OCI-LY7 (cell line): ENCODE measurements at places on chromosomes 12 and 14. TPM values are rescaled to one million over a fixed set of nuclear protein-coding genes. Genes with fewer than 3 reads are reported as not detected.
A peak's percentile ranks its signal among the peaks of the same experiment; 100 is the strongest.

- no peak for DNase-seq
Observed at GRCh38 chr14:52399921-52400595, 85.9 kb downstream of the PTGER2 start.

- DNase-seq, result no peak
Observed at GRCh38 chr12:54997929-54998522, 13.5 kb upstream of the TESPA1 start.

DNA sequence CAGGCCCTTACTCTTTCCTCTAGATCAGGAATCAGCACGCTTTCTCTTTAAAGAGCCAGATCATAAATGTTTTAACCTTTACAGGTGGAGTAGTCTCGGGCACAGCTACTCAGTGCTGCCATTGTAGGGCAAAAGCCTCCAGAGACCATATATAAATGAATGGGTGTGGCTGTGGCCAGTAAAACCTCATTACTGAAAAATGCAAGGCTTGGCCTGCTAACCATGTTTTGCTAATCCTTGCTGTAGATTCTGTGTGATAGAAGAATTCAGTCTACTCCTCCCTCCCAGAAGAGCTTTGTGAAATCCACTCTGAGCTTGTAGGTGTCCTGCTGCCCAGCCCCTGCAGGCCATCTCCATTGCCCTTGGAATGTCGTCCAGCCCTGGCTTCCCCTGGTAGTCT lies 58.1 kb downstream of the HSP90AA1 start:
- DNase-seq, result no peak

GRCh38 chr12:2526371-2526770 lies 268.4 kb upstream of the FKBP4 start:
- no peak for DNase-seq

DNA sequence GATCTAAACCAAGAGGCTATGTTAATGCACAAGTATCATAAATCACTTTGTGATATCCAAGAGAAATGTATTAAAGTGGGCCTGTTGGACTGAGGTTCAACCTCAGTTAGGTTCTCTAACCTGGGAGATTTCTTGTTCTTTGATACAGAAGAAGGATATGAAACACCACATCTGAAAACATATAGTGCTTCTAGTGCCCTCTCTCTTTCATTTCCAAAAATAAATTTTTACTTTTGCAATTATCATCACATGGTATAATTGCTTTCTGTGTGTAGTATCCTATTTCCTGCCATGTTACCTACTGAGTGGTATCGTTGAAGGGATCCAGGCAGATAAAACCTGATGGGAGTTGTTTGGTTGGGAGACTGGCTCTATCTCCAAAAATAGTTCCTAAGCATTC lies 264.9 kb downstream of the CCER1 start:
- DNase-seq, result no peak

DNA sequence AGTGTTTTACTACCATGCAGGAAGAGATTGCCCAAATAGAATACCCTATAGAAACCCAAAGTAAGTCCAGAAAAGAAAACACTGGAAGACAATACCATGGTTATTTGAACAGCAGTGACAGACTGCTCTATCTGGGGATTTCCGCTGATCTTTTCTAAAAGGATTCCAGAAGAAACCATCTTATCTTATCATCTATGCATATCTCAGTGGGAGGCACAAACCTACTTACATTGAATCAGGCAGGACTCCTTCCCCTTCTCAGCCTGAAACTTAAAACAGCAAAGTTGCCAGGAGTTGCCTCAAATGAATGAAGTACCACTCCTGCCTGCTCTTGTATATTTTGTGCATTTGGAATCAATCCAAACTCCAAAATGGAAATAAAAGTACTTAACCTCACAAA lies 56.7 kb upstream of the NR2C1 start:
- DNase-seq, result no peak

- no peak for DNase-seq
Observed at GRCh38 chr12:80432061-80432460, 12.0 kb upstream of the PTPRQ start.

- no peak for DNase-seq
Observed at GRCh38 chr14:55747186-55747585, 167.2 kb downstream of the KTN1 start.

DNA sequence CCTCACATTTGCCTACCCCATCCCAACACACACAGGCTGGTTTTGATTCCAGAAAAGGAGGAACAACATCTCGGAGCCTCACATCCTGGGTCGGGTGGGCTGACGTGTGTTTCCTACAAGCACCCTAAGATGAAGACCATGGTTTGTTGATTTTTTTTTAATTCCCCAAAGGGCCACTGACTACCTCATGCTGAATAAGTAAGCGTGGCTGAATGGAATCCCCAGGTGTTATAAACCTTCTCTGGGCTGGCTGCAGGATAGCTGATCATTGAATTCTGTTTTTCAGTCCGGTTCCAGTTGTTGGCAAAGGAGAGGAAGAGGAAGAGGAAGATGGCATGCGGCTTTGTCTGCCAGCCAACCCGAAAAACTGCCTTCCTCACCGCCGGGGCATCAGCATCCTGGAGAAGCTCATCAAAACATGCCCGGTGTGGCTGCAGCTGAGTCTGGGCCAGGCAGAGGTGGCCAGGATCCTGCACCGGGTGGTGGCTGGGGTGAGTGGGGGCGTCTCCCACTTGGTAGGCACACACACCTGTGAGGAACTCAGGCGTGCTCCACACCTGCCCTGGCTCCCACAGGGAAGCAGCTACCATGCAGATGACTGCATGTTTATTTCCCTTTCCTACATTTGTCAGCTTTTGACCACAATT lies 42.0 kb downstream of the RIN3 start:
- no peak for DNase-seq

GRCh38 chr12:4567073-4567881 lies 5.3 kb downstream of the DYRK4 start:
- peak; percentile 57 for DNase-seq

GRCh38 chr14:98112194-98112780 lies 1159.7 kb downstream of the BCL11B start:
- DNase-seq, result no peak

DNA sequence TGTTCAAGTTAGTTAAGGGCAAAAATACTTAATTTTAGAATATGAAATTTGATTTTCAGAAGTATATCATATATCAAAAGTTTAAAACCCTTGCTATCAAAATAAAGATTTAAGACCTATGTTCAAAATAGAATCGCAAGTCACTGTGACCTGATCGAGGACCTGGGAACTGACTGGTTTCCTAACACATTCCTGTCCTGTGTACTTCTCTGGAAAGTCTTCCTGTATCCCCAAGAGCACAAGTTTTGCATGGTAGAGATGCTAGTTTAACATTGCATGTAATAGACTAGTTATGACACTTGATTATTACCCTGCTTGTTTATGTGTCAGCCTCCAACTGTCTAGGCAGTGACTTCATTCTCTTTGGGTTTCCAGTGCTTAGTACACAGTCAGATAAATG lies 30.3 kb downstream of the BCAT1 start:
- no peak for DNase-seq

GRCh38 chr14:83172363-83172762 lies 1638.7 kb upstream of the SEL1L start:
- no peak for DNase-seq

DNA sequence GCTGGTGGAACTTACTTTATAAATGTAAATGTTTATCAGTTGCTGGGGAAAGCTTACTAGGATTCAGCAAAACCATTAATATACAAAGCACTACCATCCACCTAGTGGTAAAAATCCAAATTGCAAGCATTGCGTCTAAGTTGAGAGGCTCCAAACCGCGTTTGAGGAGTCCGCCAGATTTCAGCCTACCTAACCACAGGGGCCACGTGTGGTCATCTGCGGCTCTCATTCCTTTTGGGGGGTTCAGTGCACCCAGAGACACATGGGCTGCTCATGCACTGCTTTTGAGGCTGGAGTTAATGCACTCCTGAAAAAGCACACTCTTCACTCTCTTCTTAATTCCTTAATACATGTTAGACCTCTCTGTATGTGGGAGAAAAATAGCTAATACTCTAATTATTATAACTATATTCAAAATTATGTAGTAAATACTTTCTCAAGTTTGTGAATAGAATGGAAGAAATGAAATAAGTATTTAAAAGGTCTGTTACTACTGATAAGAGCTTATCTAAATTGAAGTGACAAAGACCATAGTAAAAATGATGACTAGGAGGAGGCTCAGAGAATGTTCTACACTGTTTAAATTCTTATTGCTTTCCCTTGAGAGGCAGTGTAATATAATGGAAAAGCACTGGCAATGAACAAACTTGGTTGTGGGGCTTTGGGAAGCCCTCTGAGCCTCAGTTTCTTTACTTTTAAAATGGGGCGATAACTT lies 41.4 kb upstream of the MANSC4 start:
- peak; percentile 83 for DNase-seq

DNA sequence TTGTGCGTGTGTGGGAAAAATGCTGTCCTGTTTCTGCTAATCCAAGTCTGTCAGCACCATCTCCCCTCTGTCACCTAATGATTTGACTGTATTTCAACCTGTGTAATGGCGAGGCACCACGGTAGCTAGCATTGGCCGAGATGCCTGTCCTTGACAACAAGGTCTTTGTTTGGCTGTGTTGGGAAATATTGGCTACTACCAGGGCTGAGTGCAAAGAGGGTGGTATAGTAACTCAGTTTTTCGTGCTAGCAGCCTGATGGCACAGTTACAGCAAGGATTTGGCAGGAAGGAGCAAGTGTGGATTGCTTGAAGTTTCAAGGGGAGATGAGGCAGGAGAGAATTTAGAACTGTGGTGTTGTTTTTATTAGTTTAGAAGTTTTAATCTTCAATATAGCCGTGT lies 440.3 kb upstream of the RGS6 start:
- DNase-seq, result no peak

DNA sequence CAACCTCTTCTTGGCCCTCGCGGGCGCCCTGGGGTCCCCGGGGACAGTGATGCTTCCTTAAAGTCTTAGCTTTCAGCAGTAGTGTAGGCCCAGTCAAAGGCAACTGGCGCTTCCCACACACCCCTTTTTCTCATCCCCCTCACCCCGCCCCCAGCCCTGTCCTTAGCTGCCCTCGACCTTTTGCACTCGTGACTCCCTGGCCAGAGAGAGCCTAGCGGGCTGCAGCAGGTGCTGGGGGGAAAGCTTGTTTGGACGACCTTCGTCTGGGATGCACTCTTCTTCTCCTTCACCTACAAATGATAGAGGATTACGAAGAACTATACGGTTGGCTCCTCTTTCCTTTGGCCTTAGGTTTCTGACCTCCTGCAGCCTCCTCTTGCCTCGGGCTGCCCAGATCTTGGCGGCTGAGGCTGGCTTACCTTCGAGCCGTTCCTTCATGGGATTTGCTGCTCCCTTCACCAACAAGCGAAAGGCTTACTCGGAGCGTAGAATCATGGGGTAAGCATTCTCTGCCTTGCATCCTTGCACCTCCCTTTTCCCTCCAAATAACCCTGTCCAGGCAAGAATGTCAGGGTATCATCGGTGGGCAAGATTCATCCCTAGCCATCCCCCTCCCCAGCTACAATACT lies 815 bp downstream of the COQ10A start:
- no peak for DNase-seq

The ZNF385A gene
- total RNA-seq, result 2.6 and 2.9 TPM in 2 replicates

The FAM90A1 gene
- not detected in 2 replicates for total RNA-seq

The ITGA7 gene
- 3.3 and 4.0 TPM in 2 replicates for total RNA-seq

The SIRT4 gene
- 1.4 and 2.2 TPM in 2 replicates for total RNA-seq

The SFSWAP gene
- 83.8 and 87.1 TPM in 2 replicates for total RNA-seq

The MAP3K9 gene
- 6.4 and 7.4 TPM in 2 replicates for total RNA-seq

The HOMEZ gene
- total RNA-seq, result 16.5 and 17.2 TPM in 2 replicates

The ALDH1L2 gene
- total RNA-seq, result 0.25 and 0.31 TPM in 2 replicates
